Aorta (tissue), 5 donors: ENCODE measurements at places on chromosomes 1 and 21. TPM values are rescaled to one million over a fixed set of nuclear protein-coding genes. Genes with fewer than 3 reads are reported as not detected.

Gene DOCK7
- total RNA-seq, result 64.1 TPM

Gene MRPL9
- total RNA-seq, result 38.7 TPM

Gene CSTB
- 30.3 TPM for total RNA-seq

Gene ACTA1
- total RNA-seq, result 1.8 TPM

Gene RHCE
- total RNA-seq, result 0.69 TPM

Gene S100A9
- 131 TPM for total RNA-seq

Gene FMO2
- 213 TPM for total RNA-seq

Gene FMO3
- 2.8 TPM for total RNA-seq

Gene ATAD3A
- total RNA-seq, result 13.2 TPM

Gene KPRP
- not detected for total RNA-seq

Gene FTCD
- 2.6 TPM for total RNA-seq

Gene HHIPL2
- total RNA-seq, result 0.33 TPM

Gene LRRC71
- 0.42 TPM for total RNA-seq
